ENCODE measurements at places on chromosomes 7 and 10.

DNA sequence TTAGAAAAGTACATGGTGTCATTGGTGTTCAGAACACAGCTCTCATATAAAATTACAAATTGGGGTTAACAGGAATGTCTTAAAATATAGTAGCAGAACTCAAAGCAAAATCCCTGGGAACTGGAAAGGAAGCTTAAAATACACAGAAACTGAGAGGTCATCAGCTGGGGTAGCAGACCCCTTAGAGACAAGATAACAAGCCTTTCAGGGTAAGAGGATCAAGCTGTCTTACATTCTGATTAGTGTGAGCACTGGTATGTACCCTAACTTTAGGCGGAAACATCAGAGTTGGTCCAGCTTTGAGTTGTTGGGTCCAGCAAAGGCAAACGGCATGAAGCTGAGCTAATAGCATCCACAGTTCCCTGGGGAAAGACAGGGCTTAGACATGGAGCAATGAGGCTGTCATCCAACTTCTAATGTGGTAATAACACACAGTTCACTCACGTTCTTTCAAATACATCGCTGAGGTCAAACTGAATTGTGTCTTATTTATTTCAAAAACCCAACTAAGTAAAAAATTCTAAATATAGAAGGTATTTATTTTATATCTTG is 32.6 kb downstream of the ARHGAP21 start:
- peak; percentile 87 for DNase-seq

DNA sequence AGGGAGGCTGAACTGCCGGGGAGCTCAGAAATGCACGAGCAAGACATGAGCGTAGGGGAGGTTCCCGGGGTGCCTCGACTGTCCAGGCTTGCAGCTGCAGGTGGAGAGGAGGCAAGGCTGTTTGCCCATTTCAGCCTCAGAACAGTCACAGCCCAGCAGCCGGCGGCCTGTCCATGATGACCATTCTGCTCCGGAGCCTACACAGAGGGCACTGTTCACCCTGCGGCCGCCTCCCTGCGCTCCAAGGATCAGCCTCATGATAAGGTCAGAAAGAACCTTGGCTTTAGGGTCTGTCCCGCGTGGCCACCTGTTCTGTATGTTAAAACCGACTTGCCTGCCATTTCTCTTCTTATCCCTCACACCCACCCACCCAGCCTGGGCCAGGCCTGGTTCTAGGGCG is 21.9 kb upstream of the CFAP46 start:
- DNase-seq, result no peak

DNA sequence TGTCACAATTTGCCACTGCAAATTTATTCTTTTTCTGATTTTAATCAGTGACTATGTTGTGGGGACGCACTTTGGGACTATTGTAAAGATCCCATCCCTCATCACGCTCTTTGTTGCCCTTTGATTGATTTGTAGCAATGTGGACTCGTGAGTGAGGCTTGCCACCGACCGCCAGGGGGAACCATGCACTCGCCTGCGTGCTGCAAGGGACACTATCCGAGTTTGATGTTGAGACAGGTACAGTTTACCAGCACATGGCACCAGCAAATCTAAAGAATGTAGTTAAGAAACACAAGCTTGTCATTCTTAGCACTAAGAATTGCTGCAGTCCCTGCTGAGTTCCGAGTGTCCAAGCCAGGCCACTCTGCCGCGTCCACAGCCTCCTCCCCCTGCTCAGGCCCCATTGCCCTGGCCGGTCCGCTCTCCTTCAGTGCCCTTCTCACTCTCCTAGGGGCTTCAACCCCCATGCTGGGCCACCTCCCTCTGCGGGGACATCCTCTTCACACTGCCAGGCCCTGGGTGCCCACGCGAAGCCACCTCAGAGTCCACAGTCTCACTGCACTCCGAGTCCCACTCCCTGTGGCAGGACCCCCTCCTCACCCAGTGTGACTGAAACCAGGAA is 2.0 kb upstream of the SFTPA2 start:
- peak; percentile 61 for DNase-seq

- peak; percentile 40 for DNase-seq
Measured at GRCh38 chr7:98420966-98421612, 20.2 kb upstream of the BAIAP2L1 start.

GRCh38 chr10:89522463-89522862 is 12.9 kb downstream of the SLC16A12 start:
- DNase-seq, result peak; percentile 69

DNA sequence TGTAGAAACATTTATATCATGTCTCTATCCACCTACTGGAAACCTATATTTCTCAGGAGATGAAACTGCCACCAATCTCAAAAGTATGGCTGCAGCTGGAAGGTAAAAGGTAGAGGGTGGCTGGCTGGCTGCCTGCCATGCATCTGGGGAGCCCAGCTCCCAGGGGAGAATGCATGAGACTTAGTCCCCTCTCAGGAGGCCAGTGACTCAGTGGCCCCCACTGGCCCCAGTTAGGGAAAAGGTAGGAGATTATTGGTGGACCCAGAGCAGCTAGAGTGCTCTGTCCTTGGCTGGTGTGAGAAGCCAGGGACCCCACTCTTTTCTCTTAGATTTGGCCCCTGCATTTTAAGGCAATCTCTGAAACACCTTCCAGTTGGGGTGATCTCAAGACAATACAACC is 6.8 kb upstream of the NKX2-3 start:
- DNase-seq, result no peak

Data from cardiac fibroblast (primary cell).